ENCODE measurements at places on chromosomes 3 and 15. TPM values are rescaled to one million over a fixed set of nuclear protein-coding genes. Genes with fewer than 3 reads are reported as not detected.

The TTLL13 gene
- 0.23 TPM for total RNA-seq

The CYP11A1 gene
- total RNA-seq = 6.5 TPM

The TMEM40 gene
- not detected for total RNA-seq

The CHRNA5 gene
- total RNA-seq = 0.26 TPM

The PIERCE2 gene
- total RNA-seq = 1.2 TPM

The CPNE9 gene
- total RNA-seq = not detected

The UCN2 gene
- 0.09 TPM for total RNA-seq

The ADGRG7 gene
- total RNA-seq = not detected

The TP63 gene
- total RNA-seq = not detected

The GOLGA8S gene
- not detected for total RNA-seq

The A4GNT gene
- total RNA-seq = not detected

The USP50 gene
- total RNA-seq = not detected

The CEMIP gene
- 538 TPM for total RNA-seq

The ARPIN gene
- 14.0 TPM for total RNA-seq

The SMAD6 gene
- total RNA-seq = 16.0 TPM

The PLA2G4B gene
- 0.47 TPM for total RNA-seq

The SSR3 gene
- total RNA-seq = 228 TPM

The FEZF2 gene
- not detected for total RNA-seq

The FANCD2OS gene
- not detected for total RNA-seq

The SPESP1 gene
- total RNA-seq = 4.8 TPM

The UBAP1L gene
- total RNA-seq = 0.34 TPM

The CSPG5 gene
- not detected for total RNA-seq

The PTPN23 gene
- total RNA-seq = 19.0 TPM

The MORC1 gene
- not detected for total RNA-seq

The TIMP4 gene
- total RNA-seq = 13.1 TPM

The TM4SF18 gene
- total RNA-seq = under 0.01 TPM

The HCN4 gene
- total RNA-seq = not detected

The CAMKV gene
- not detected for total RNA-seq

The ATP10A gene
- total RNA-seq = 20.8 TPM

The FOXP1 gene
- 22.4 TPM for total RNA-seq

The SCG5 gene
- 9.9 TPM for total RNA-seq

The DUOXA2 gene
- not detected for total RNA-seq

The LRRC31 gene
- not detected for total RNA-seq

The NPAP1 gene
- total RNA-seq = not detected

The RHOV gene
- total RNA-seq = not detected

The CXCR6 gene
- total RNA-seq = not detected

The KIF15 gene
- 2.0 TPM for total RNA-seq

The TRAK1 gene
- 27.9 TPM for total RNA-seq

The OIP5 gene
- 0.58 TPM for total RNA-seq

The IGSF11 gene
- not detected for total RNA-seq

The IL17RC gene
- 113 TPM for total RNA-seq

The ERICH6 gene
- total RNA-seq = not detected

The SEMA7A gene
- total RNA-seq = 8.1 TPM

The KCNMB3 gene
- total RNA-seq = 0.26 TPM

The ANO10 gene
- total RNA-seq = 28.5 TPM

The XIRP1 gene
- not detected for total RNA-seq

The OR5K2 gene
- total RNA-seq = not detected

The LRRN1 gene
- total RNA-seq = 2.8 TPM

The BHLHE40 gene
- total RNA-seq = 14.7 TPM

The DLL4 gene
- total RNA-seq = 0.26 TPM

The GDPGP1 gene
- total RNA-seq = 1.8 TPM

The ARPP21 gene
- total RNA-seq = not detected

The ANKRD63 gene
- not detected for total RNA-seq

The LYZL4 gene
- not detected for total RNA-seq

The SEMA5B gene
- 0.23 TPM for total RNA-seq
